Suprapubic skin (tissue), 4 donors: ENCODE measurements at places on chromosomes 2 and 18. TPM values are rescaled to one million over a fixed set of nuclear protein-coding genes. Genes with fewer than 3 reads are reported as not detected.

- H3K36me3 ChIP-seq, result no peaks in the 10 kb centered on the region
- no peak overlapping the region for H3K27ac ChIP-seq
- DNase-seq, result no peak
- no peaks in the 10 kb centered on the region for H3K4me1 ChIP-seq
These were observed 647.7 kb upstream of the FSHR start for GRCh38 chr2:49801898-49802450.

DNA sequence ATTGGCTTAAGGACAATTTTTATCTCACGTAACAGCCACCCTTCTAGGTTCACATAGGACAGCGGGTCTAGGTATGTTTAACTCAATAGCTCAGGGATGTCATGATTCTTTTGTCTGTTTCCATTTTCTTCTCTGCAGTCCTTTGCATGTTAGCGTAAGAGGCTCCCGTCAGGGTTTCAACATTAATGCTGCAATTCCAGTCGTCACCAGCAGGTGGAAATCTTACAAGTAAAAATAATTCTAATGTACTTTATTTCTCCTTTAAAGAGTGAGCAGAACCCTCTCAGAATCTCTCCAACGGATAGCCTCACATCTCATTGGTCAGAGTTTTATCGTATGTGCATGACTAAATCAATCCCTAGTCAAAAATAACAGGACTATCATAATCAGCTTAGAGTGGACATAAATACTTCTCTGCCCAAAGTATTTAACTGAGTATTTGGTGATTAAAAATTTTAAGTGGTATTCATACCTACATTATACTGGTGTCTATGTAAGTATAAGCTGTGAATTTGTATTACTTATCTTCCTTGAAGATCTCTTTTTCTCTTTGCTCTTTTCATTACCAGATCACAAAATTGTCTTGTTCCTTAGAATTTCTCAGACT, 487.2 kb upstream of the GCFC2 start:
- no peaks in the 10 kb centered on the region for H3K36me3 ChIP-seq
- no peak overlapping the region for H3K4me3 ChIP-seq
- DNase-seq, result no peak

DNA sequence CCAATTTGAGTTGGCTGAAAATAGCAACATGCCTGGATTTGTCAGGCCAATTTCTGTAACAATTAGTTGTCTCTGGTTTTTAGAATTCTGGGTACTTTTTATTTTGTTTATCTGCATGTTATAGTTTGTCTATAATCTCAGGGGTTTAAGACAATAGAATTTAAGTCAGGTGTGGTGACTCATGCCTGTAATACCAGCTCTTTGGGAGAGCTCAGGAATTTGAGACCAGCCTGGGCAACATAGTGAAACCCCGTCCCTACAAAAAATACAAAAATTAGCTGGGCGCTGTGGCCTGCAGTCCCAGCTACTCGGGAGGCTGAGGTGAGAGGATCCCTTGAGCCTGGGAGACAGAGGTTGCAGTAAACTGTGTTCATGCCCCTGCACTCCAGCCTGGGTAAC, 114.4 kb upstream of the GLS start:
- H3K27ac ChIP-seq, result no peak overlapping the region
- DNase-seq, result no peak
- H3K4me3 ChIP-seq, result no peak overlapping the region
- H3K27me3 ChIP-seq, result no peaks in the 10 kb centered on the region

DNA sequence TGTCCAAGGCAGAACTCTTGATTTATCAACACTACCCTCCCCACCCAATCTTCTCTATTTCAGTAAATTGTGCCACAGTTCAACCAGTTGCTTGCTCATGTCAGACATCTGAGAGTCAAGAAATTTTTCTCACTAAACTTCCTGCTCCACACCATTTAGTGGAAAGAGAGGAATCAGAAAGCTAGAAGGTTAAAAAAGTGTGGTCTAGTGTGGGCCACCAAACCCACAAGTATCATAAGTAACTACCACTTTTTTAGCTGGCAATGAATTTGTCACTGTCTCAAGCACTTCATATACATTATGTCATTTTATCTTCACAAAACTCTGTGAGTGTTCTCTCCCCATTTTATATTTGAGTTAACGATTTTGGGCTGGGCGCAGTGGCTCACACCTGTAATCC, 16.6 kb upstream of the MSTN start:
- H3K4me1 ChIP-seq, result no peaks in the 10 kb centered on the region
- no peak overlapping the region for H3K4me3 ChIP-seq
- no peaks in the 10 kb centered on the region for H3K36me3 ChIP-seq
- no peak for DNase-seq
- H3K27me3 ChIP-seq, result no peaks in the 10 kb centered on the region
- H3K27ac ChIP-seq, result no peak overlapping the region

DNA sequence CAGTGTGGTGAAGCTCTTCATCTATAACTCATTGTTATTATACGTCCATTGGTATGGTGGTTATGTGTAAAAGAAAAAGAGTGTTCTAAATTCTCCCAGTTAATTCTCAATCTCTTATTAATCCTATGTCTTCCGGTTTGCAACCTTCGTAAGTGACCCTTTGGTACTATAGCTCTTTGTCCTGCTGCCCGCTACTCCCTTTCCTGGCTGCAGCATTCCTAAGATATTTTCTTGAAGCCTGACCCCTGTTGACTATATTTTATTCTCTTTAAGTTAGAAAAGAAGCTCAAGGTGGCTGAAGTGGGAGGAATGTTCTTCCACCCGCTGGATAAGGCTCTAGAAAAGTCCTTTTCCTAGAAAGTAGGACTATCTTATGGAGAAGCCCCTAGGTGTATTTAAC, 684.8 kb downstream of the SOCS6 start:
- no peaks in the 10 kb centered on the region for H3K36me3 ChIP-seq
- DNase-seq, result no peak
- H3K27me3 ChIP-seq, result no peaks in the 10 kb centered on the region
- no peak overlapping the region for H3K27ac ChIP-seq
- no peaks in the 10 kb centered on the region for H3K4me1 ChIP-seq

GRCh38 chr18:62963507-62963906, 248.2 kb downstream of the PHLPP1 start:
- no peaks in the 10 kb centered on the region for H3K4me1 ChIP-seq
- H3K4me3 ChIP-seq, result no peak overlapping the region
- H3K27ac ChIP-seq, result no peak overlapping the region
- H3K36me3 ChIP-seq, result peaks cover 25% of the 10 kb centered on the region
- no peaks in the 10 kb centered on the region for H3K27me3 ChIP-seq
- DNase-seq, result no peak

DNA sequence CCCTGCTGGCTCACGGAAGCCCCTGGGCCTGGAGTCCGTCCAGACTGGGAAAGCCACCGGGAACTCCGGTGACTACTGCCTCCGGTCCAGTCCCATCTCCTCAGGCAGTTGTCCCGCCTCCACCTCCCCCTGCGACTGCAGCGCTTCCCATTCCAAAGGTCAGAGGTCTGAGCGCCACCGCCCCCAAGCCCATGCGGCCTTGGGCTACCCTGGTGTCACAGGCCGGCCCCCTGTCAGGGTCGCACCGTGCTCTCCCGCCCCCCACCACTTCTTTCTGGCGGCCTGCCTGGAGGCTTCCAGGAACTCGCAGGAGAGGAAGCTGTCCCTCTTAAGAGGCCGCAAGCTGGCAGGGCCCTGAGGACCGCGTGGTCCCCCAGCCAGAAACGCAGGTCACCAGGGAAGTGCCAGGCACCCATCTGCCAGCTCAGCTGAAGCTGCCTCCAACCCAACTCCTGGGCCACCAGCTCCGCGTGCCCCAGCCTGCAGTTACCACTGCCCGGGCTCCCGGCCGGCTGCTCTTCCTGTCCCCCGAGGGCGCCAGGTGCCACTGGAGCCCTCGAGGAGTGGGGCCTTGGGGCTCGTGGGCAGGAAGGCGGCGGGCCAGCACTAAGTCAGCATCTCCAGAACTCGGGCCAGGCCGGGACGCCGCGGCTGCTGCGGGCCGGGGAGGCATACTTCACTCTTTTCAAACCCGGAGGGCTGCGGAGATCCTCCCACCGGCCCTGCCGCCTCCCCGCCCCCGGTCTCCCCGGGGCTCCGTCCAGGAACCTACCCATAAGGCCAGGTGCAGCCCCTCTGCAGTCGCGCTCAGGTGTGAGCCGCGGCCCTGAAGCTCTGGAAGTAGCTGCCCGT, 83.3 kb upstream of the POMC start:
- H3K4me3 ChIP-seq, result peak overlapping the region; percentile 67
- peaks cover 21% of the 10 kb centered on the region for H3K4me1 ChIP-seq
- no peak for DNase-seq

DNA sequence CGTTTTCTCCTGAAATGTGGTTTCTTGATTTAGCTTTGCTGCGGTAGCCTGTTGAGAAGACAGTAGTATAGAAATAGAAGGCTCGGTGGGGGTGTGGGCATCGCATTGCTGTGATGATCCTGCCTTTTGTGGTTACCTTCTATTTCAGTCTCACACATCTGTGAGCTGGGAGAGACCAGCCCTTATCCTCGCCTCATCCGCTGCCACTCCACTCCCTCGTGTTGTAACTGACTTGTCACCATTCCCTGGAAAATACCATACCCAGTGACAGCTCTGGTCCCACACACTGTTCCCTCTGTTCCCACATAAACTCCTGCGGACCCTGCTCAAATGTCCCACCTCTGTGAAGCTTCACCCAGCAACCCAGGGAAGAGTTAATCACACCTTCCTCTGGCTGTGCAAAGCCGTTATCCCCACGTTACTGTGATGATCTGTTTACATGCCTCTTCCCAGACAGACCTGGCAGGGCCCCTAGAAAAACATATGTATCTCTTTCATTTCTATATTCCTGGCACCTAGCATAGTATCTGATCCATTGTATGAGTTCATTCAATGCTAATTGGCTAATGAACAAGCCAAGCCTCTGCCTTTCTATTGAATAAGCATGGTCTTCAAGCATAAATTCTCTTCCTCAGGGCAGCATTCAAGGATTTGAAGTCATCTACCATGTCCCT, 114.6 kb downstream of the MAPK4 start:
- H3K36me3 ChIP-seq, result no peaks in the 10 kb centered on the region
- H3K27me3 ChIP-seq, result no peaks in the 10 kb centered on the region
- no peak for DNase-seq
- no peak overlapping the region for H3K27ac ChIP-seq
- no peaks in the 10 kb centered on the region for H3K4me1 ChIP-seq

DNA sequence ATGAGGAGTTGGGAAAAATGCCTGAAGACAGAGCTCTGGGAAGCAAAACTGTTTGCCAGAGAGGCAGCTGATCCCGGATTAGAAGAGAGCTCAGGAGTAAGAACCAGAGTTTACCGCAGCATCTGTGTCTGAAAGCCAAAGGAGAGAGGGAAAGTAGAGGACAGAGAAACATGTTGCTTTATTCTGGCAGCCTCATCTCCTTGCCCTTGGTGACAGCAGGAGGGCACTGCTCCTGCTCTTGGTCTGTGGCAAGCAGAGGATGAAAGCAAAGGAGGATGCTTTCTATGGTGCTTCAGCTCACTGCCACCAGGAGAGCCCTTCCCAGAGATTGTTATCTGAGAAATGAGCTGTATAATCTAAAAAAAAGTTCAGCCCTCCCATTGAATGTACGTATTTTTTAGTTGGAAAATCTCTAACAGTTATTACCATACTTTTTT, 7.7 kb downstream of the SLC1A4 start:
- no peak overlapping the region for H3K27ac ChIP-seq
- H3K27me3 ChIP-seq, result no peaks in the 10 kb centered on the region
- peaks cover 10% of the 10 kb centered on the region for H3K4me1 ChIP-seq
- no peak overlapping the region for H3K4me3 ChIP-seq
- no peak for DNase-seq
- H3K36me3 ChIP-seq, result no peaks in the 10 kb centered on the region

GRCh38 chr18:6624271-6624660, 105.2 kb upstream of the ARHGAP28 start:
- H3K27ac ChIP-seq, result peak overlapping the region; percentile 70
- peaks cover 26% of the 10 kb centered on the region for H3K4me1 ChIP-seq
- H3K4me3 ChIP-seq, result no peak overlapping the region
- no peaks in the 10 kb centered on the region for H3K27me3 ChIP-seq
- no peaks in the 10 kb centered on the region for H3K36me3 ChIP-seq

GRCh38 chr2:43215673-43216255, 10.6 kb downstream of the ZFP36L2 start:
- DNase-seq, result no peak
- H3K36me3 ChIP-seq, result no peaks in the 10 kb centered on the region
- no peak overlapping the region for H3K27ac ChIP-seq
- no peak overlapping the region for H3K4me3 ChIP-seq
- peaks cover 47% of the 10 kb centered on the region for H3K4me1 ChIP-seq
- no peaks in the 10 kb centered on the region for H3K27me3 ChIP-seq

DNA sequence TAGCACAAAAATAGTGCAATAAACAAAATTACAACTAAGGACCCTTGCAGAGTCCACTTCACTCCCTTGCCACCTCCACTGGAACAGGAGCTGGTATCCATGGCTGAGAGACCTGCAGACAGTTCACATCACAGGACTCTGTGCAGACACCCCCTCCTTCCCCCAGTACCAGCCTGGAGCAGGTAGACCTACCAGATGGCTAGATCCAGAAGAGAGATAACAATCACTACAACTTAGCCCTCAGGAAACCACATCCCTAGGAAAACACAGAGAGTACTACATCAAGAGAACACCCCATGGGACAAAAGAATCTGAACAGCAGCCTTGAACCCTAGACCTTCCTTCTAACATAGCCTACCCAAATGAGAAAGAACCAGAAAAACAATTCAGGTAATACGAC, 49.8 kb downstream of the FBXO15 start:
- H3K4me3 ChIP-seq, result no peak overlapping the region
- no peaks in the 10 kb centered on the region for H3K4me1 ChIP-seq
- no peak overlapping the region for H3K27ac ChIP-seq
- no peaks in the 10 kb centered on the region for H3K36me3 ChIP-seq
- no peaks in the 10 kb centered on the region for H3K27me3 ChIP-seq

GRCh38 chr18:6255116-6255705, 159.5 kb downstream of the L3MBTL4 start:
- no peaks in the 10 kb centered on the region for H3K36me3 ChIP-seq
- H3K4me3 ChIP-seq, result no peak overlapping the region
- H3K4me1 ChIP-seq, result peaks cover 5% of the 10 kb centered on the region
- no peak for DNase-seq
- no peaks in the 10 kb centered on the region for H3K27me3 ChIP-seq

DNA sequence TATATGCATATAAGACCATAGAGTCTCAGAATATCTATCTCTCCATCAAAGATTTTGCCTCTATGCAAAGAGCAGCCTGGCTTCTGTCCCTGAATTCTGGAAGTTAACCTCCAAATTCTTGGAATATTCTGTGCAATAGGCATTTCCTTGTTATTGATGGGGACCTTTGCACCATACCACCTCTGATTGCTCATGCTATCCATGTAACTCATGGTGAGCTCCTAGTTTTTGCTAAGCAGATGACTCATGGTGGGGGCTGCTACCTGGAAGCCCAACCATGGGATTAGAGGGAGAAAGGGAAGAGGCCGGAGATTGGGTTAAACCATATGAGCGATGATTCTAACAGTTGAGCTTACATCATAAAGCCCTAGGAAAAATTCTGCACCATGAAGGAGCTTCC, 310.2 kb upstream of the FIGN start:
- H3K27me3 ChIP-seq, result no peaks in the 10 kb centered on the region
- no peaks in the 10 kb centered on the region for H3K36me3 ChIP-seq
- H3K4me3 ChIP-seq, result no peak overlapping the region
- no peaks in the 10 kb centered on the region for H3K4me1 ChIP-seq
- no peak overlapping the region for H3K27ac ChIP-seq

- H3K4me1 ChIP-seq, result no peaks in the 10 kb centered on the region
- H3K4me3 ChIP-seq, result no peak overlapping the region
- no peaks in the 10 kb centered on the region for H3K36me3 ChIP-seq
- no peaks in the 10 kb centered on the region for H3K27me3 ChIP-seq
These were observed 20.4 kb downstream of the TTR start for GRCh38 chr18:31612124-31612523.

Gene AP1S3
- total RNA-seq, result 8.4 TPM

Gene REG3A
- total RNA-seq, result not detected

Gene TEX44
- not detected for total RNA-seq

Gene RPE
- 40.2 TPM for total RNA-seq

Gene ZFP36L2
- 221 TPM for total RNA-seq

Gene INHA
- total RNA-seq, result 1.5 TPM

Gene TRABD2A
- total RNA-seq, result 1.7 TPM

Gene OST4
- total RNA-seq, result 191 TPM

Gene MYCN
- total RNA-seq, result 0.80 TPM

Gene MROH2A
- not detected for total RNA-seq

Gene SNORC
- 39.7 TPM for total RNA-seq
